Activated CD4-positive, CD25-positive, alpha-beta regulatory T cell (primary cell): ENCODE measurements at places on chromosomes 2 and 18.

DNA sequence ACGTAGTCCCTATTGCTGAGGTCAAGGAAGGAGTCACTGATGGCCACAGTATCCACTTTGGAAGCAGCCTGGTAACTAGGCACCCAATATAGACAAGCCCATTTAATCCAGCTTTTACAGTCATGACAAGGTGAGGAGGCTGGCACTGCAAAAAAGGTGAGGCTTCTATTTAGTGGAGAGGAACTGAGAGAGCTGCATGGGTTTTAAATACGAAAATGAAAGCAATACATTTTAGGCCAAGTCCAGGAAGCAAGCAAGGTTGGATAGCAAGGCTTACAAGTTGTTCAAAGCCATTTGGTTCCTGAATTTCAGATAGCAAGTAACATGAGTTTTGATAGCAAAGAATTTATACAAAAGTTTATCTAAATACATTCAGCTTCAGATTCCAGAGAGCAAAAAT lies 80.4 kb downstream of the SGPP2 start:
- no peak for DNase-seq

GRCh38 chr2:27033253-27033852 lies 588 bp downstream of the TMEM214 start:
- no peak for DNase-seq

DNA sequence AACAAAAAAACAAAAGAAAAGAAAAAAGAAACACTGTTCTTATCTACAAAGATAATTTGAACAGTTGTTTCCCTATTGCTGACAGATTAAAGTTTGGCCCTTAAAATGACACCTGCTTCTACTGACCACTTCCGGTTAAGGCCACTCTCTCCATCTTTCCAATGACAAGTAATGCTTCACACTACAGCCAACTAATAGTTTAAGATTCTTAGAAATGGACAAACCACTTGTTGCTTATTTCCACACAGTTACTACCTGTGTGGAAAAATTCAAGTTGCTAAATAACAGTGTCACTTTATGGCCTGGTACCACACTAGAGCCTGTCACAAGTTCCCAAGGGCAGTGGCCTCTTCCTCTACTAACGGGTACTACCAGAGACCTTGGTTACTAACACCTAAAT lies 2.4 kb downstream of the TMEM185B start:
- no peak for DNase-seq

- DNase-seq: no peak
These were observed 233.7 kb downstream of the HDAC4 start for GRCh38 chr2:239167011-239167673.

GRCh38 chr2:88197732-88198131 lies 27.6 kb downstream of the THNSL2 start:
- DNase-seq: no peak

DNA sequence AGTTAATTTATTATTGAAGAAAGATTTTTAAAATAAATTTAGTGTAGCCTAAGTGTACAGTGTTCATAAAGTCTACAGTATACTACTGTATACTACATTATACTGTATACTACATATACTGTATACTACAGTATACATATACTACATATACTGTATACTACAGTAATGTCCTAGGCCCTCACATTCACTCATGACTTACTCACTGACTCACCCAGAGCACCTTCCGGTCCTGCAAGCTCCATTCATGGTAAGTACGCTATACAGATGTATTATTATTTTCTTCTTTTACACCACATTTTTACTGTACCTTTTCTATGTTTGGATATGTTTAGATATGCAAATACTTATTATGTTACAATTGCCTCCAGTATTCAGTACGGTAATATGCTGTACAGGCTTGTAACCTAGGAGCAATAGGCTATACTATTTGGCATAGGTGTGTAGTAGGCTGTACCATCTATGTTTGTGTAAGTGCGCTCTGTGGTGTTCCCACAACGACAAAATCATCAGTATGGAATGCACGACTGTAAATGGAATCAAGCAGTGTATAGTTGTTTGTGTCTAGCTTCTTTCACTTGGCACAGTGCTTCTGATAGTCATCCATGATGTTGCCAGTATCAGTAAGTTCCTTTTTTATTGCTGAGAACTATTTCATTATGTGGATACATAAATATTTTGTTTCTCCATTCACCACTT lies 245.7 kb downstream of the MTX2 start:
- no peak for DNase-seq

GRCh38 chr18:50218432-50219197 lies 23.7 kb upstream of the MYO5B start:
- DNase-seq: no peak

DNA sequence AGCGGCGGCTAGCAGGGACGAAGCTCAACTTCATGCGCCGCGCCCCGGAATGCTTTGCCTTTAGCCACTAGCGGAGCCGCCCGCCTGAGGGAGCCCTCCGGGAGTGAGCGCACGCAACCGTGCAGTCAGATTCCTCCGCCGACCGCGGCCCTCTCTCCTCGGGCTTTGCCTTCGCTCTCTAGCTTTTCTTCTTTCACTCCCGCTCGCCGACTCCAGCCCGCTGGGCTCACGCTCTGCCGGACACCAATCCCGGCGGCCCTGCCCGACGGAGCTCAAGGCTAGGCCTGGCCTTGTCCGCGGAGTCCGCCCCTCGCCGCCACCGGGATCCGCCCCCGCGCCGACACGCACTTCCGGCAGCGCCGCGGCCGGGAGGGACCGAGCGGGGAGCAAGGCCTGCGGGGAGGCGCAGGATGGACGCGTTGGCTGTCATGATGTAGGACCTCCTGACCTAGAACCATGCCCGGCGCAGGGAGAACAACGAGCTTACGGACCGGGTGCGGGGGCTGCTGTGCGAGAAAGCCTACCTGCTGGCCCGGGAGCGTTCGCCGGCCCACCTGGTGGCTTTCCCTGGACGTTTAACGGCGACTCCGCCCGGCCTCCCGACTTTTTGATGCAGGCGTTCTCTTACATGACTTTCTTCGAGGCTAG lies 40.8 kb upstream of the AKAIN1 start:
- peak; percentile 81 for DNase-seq

DNA sequence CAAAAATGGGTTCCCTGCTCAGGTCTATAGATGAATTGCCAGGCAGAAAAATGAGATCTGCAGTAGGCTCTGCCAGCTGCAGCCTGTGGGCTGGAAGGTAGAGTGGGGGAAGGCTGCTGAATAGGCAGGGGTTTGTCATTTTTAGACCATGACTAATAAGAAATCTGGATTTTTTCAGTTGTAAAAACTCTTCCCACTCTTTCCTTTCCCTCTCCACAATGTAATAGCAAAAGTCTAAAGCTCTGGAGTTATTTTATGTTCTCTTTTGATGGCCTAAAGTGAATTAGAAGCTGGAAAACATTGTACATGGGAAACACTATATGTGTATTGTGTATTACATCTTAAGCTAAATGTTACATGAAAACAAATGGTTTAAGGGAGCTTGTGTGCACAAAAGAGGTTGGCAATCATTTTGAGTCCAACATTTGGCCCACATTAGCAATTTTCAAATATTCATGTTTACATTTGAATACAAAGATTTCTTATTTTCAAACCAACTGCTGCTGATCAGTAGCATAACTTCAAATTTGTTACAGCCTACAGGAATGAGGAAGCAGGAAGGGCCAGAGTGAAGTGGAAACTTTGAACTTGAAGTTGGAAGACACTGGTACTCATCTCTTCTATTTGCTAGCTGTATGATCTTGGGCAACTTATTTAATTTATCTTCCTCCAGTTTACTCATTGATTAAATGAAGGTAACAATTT lies 407.1 kb downstream of the SLC4A3 start:
- no peak for DNase-seq

- no peak for DNase-seq
These were observed 54.0 kb upstream of the GPR45 start for GRCh38 chr2:105187531-105187930.

- DNase-seq: no peak
These were observed 79.8 kb upstream of the PID1 start for GRCh38 chr2:229350883-229351282.

GRCh38 chr2:85578243-85579180 lies 1.1 kb downstream of the VAMP8 start:
- no peak for DNase-seq

- DNase-seq: no peak
These were observed 1072.4 kb upstream of the ZEB2 start for GRCh38 chr2:145592361-145592760.

GRCh38 chr18:26133652-26134051 lies at the start of gene PSMA8:
Gene PSMA8 (plus strand): TSS chr18:26133869. CDS start chr18:26133966, 97 bp downstream.
- peak; percentile 19 for DNase-seq

GRCh38 chr2:150994076-150994475 lies 267.6 kb downstream of the RBM43 start:
- DNase-seq: no peak

DNA sequence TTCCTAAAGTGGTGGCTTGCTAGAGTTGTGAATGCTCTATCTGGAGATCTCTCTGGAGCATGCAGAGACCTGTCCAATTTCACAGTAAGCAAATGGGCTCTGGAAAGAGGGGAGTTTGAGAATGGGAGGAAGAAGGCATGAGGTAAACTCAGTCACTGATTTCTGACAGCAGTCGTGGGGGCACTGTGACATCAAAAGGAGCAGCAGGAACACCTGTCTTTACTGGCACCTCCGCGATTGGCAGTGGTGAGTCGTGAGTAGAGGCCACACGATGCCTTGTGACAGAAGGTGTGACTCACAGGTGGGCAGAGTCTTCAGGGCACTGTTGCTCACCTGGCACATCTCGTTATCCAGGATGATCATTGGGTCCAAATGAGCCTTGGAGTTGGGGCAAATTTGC lies 38.8 kb upstream of the CAVIN2 start:
- DNase-seq: no peak

- no peak for DNase-seq
These were observed 50.1 kb downstream of the RPL31 start for GRCh38 chr2:101052147-101052546.

DNA sequence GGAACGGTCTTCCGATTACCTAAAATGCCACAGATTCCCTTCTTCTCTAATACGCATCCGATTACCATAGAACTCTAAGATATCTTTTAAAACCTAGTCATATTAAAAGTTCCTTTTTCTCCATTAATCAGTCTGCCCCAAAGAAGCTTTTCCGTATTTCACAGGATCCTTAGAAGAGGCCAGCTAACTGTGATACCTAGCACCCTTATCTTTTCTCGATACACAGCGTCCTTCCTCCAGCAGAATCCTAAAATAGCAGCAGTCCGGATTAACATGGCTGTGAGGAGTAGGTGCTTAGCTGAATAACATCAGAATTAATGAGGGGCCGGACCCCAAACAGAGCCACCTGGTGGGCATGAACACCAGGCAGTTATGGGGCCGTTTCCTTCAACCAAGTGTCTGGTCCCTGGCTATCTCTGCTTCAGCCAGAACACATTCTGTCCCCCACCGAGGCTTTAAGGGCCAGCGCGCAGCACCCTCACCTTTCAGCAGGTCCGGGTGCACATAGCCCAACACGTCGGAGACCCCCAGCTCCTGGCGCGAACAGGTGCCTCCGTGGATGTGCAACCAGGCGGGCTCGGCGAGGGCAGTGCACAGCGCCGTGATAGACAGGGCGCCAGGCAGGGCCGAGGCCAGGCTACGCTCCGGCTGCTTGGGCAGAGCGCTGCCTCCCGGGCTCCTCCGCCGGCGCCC lies 995 bp downstream of the TMEM127 start:
- DNase-seq: no peak

DNA sequence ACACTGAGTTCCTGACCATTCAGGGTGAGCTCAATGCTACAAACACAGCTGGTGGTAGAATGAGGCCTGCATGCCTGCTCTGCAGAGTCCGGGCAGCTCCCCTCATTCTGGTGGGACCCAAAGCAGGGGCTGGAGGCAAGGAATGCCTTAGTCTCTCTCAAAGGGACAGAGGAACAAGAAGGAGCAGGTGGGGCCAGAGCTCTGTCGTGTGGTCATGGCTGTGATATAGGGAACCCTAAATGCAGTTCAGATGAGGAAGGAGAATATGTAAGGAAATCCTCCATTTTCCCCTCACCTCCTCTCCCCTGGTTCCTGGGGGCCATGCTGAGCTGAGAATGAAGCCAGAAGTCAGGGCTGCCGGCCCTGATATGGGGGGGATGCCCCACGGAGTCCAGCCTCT lies 334.3 kb downstream of the CYP26B1 start:
- DNase-seq: no peak

GRCh38 chr2:148493822-148494563 lies 150.6 kb upstream of the EPC2 start:
- no peak for DNase-seq

GRCh38 chr2:8544786-8545694 lies 136.8 kb upstream of the ID2 start:
- peak; percentile 59 for DNase-seq

GRCh38 chr2:37402636-37403035 lies 58.2 kb downstream of the QPCT start:
- DNase-seq: no peak

DNA sequence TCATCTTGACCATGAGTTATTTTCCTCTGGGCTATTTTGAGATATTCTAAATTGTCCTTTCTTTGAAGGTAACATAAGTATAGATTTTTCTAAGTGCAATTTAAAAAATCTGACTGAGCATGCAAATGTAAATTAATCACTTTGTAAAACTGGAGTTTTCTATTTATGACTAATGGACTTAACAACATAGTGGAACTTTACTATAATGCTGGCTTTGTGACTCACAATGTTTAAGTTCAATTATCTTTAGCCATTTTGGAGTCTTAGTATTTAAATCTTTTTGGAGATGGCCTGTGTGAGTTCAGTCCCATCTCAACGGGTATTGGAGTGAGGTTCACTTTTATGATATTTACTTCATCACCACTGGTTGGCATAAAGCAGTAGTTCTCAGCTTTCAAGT lies 35.2 kb upstream of the NOSTRIN start:
- DNase-seq: no peak

DNA sequence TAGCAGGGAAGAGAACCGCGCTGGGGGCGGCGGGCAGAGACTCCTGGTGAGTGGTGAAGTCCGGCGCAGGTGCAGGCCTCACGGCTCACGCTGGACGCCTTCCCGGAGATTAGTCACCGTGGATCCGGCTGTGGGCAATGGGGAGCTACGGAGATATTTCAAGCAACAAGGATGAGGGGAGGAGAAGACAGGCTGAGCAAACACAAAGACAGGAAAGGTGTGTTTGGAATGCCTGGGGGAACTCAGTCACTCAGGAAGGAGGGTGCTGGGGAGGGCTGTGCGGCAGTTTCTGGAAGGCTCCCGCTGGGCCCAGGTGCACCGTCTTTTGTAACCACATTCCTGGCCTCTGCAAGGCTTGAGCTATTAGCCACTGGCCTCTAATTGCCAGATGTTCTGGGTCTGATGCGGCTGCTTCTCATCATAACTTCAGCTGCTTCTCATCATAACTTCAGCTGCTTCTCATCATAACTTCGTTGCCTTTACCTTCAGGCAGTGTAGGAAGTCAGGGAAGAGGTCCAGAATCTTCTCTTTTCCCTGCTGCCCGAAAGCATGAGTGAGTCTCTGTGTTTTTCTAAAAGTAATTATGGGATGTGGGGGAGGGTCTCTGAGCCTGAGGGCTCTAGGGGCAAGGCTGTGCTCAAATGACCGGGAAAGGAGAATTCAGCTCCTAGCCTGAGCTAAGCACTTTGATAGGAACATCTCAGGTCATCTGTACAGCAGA lies 118.9 kb downstream of the PXDN start:
- no peak for DNase-seq

- peak; percentile 8 for DNase-seq
These were observed 33.3 kb downstream of the DOK1 start for GRCh38 chr2:74587664-74588277.
